NCI-H1436 (cell line): ENCODE measurements at places on chromosomes 4 and X.

- no peak for DNase-seq
These were observed 375.6 kb downstream of the FBXW7 start for GRCh38 chr4:152160225-152160800.

GRCh38 chr4:25110527-25111329 is 49.5 kb downstream of the SEPSECS start:
- DNase-seq = no peak

DNA sequence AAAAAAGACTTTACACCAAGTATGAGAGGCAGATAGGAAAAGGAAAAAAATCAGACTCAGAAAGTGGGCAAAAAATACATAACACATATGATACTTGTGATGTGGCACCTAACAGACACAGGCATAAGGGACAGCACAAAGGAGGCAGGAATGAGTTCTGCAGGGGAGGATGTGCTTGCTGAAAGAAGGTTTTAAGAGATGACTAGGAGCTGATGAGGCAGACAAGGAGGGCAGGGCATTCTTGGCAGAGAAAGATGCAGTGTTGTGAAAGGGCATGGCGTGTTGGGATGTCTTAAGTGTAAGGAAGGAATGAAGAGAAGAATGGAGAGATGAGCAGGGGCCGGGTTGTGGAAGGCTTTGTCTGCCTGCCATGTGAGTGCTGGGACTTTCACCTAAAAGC is 49.7 kb upstream of the TMEM154 start:
- no peak for DNase-seq

DNA sequence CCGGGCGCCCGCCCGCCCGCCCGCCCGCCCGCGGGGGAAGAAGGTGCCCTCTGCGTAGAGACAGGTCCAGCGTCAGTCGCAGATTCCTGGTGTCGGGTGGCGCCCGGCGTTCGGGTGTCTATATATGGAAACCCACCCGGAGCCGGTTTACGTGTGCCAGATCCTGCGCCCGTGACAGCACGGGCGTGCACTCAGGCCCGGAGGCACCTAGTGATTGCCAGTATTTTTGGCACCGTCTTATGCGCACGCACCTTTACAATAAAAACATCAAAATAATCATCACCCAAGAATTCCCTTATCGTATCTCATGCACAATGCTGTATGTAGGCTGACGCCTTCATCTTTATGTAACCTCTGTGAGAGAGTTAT is 519 bp downstream of the SLC25A4 start:
- DNase-seq = peak; percentile 40

DNA sequence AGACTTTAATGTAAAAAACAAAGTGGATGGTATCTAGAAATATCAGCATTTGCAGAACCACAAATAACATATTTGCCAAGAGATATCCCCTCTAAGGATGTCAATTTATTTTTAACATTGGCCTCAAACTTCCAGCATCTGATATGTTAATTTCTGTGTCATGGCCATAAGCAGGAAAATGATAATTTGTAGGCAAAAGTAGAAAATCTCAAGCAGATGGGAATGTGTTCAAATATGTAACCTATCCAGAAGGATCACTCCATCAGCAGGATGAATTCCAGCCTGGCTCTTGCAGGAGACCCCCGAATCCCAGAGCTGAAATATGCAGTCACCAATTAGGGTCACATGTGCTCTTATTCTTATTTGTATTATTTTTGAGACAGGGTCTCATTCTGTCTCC is 55.4 kb upstream of the PRKX start:
- no peak for DNase-seq

DNA sequence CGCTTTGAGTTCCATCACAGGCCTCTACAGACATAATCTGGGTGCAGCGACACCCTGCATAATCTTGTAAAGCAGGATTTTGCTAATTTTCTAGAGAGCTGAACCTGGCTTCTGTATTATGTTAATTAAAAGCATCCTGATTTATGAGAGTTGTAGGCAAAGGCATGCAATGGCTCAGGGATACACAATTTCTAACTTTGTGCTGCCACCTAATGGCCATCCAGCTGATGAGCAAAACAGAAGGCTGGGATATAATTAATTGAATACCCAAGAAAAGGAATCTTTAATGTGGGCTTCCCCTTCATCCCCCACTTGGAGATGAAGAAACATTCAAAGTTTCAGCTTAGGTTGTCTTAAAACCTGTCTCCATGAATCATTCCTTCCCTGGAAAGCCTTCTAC is 78.1 kb downstream of the BMP15 start:
- no peak for DNase-seq

DNA sequence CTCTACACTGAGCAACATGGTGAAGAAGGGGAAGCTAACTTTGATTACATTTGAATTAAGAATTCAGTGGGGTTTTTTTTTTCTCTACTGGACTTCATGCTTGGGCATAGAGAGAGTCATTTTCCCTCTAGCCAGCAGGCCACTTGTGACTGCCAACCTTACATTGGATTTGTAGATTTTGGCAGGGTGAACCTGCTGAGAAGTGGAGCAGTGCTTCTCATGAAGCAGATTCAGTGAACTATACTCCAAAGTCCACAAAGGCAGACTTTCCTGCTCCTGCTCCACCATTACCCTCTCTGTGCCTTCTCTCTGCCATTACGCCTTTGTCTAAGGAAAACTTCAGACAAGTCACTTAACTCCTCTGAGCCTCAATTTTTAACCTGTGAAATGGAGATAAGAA is 69.9 kb downstream of the PAK3 start:
- DNase-seq = no peak

GRCh38 chr4:7659429-7660175 is 224.9 kb upstream of the PSAPL1 start:
- no peak for DNase-seq

GRCh38 chrX:35445912-35446311 is 352.2 kb upstream of the MAGEB16 start:
- no peak for DNase-seq
